ENCODE measurements at places on chromosomes 4 and X.

DNA sequence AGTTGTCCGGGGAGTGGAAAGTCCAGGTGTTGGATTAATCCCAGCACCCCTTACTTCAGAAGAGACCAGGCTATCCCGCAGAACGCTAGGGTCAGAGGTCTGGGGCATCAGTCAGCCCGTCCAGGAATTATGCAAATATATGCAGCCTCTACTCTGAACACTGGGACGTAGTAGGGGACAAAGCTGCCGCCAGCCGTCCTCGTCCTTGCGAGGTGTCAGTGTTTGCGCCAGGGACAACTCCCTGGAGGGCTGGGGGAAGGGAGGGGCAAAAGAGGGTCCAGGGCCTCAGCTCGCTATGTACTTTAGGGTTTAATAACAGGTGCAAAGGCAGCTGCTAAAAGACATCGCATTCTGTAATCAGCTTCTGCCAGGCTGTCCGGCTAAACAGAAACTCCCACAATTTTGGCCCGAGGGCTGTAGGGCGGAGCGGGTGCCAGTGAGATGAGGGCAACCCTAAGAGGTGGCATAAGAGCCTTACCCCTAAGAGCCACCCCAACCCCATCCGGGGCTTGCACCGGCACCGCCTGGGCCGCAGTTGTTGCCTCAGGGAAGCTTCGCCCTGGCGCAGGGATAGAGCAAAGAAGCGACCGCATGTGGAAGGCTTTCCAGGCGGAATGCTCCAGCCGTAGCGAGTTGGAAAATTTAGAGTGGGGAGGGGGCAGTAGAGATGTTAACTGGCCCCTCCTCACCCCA lies 8.4 kb downstream of the HAND2 start:
- no peak for DNase-seq

- DNase-seq, result no peak
Measured at GRCh38 chr4:7736436-7737267, 203.0 kb downstream of the AFAP1 start.

DNA sequence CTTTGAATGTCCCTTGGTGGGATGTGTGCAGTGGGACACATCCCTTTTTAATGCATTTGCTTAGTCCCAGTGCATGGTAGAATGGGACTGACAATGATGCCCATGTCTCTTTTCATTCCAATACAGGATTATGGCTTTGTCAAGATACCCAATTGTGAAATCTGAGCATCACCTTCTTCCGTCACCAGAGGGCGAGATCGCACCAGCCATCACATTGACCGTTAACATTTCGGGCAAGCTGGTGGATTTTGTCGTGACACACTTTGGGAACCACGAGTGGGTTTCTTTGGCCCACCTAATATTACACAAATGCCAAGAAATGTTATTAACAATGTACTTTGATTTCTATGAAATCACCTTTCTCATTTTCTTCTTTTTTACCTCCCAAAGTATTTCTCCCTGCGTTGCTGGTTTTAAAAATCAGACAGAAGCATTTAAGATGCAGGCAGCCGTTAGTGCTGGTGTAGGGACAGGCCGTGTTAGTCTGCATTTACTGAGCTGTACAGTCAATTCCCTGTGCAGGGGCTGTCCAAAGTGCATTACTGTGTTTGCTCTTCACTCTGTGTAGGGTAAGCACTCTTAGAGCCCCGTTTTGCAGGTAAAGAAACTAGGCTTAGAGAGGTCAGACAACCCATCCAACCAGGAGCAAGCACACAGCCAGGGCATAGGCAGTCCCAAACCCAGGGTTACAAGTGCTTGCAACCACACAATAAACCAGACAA lies 46.5 kb downstream of the CWH43 start:
- DNase-seq, result no peak

GRCh38 chr4:47839259-47839658 lies 1.4 kb upstream of the CORIN start:
- peak; percentile 15 for DNase-seq

DNA sequence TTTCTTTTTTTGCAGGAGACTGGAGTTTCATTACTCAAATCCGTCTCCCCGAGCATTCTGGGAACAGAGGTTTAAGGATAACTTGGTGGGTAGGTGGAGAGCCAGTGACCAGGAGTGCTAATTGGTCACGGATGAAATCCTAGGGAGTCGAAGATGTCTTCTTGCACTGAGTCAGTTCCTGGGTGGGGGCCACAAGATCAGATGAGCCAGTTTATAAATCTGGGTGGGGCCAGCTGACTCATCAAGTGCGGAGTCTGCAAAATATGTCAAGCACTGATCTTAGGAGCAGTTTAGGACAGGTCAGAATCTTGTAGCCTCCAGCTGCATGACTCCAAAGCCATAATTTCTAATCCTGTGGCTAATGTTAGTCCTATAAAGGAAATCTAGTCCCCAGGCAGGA lies 741.3 kb downstream of the PCDH7 start:
- no peak for DNase-seq

- DNase-seq, result no peak
Measured at GRCh38 chrX:12447448-12448064, 309.3 kb downstream of the FRMPD4 start.

DNA sequence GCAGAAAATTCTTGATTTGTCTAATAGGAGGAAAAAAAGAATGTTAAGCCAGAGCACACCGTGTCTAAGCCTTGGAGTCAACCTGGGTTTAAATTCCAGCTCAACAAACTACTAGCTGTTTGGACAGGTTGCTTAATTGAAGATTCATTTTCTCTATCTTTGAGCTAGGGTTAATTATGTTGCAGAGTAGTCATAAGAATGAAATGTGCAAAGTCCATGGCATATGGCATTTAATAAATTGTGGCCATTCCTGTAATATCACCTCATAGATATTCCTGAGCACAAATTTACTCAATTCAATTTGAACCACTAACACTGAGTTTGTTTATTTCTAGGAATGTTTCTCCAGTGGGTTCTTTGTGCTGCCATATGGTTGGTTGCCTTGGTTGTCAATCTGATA lies 4.6 kb downstream of the TMEM144 start:
- DNase-seq, result no peak

DNA sequence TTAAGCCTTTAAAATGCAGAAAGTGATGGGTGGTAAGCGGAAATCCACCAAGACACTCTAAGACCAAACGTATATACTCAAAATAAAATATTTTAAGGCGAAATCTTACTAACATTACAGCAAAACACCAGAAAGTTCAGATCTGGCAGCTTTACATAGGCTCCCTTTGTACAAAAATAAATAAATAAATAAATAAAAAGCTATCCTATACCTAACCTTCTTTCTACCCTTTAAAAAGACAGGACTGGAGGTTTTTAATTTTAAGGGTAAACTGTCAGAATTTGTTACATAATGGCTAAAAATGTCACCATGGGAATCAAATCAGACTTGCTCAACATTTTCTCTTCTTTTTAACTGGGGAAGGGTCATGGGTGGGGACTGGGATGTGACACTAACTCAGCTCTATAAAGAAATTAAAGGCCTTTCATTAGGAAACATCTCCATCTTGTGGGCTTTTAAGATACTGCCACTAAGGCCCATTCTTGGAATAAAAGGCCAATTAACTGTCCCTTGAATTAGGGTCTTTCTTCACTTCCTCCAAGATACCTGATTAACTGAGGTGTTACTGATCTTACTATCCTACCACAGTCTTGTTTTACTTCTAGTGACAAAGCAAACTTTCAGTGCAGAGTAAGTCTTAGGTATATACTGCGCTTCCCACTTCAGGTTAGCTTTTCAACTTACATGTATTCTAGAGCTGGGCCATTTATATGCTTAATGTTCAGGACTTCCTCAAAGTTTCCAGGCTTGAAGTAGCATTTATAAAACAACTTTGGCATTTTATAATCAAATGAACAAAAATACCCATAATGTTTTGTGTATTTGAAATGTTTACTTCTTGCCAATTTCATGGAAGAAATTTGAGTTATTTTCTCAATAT lies 13.3 kb downstream of the HNRNPD start:
- no peak for DNase-seq

- DNase-seq, result no peak
Measured at GRCh38 chr4:133584714-133585113, 435.6 kb downstream of the PCDH10 start.

DNA sequence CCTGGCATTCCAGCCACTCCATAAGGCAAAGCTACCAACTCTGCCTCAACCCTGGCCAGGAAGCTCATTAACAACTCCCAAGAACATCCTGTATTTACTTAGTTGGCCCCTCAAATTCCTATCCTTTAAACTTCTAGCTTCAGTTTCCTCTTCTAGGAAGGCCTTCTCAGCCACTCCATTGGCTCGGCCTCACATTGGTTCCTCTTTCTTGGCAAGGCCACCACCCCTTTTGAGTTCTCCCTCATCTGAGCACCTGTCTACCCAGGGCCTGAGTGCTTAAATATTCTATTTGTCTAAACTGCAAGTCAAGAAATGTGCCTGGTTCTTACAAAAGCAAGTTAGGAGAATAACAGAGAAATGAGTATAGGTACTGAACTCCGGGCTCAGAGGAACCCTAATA lies 10.0 kb downstream of the SMC1A start:
- no peak for DNase-seq

DNA sequence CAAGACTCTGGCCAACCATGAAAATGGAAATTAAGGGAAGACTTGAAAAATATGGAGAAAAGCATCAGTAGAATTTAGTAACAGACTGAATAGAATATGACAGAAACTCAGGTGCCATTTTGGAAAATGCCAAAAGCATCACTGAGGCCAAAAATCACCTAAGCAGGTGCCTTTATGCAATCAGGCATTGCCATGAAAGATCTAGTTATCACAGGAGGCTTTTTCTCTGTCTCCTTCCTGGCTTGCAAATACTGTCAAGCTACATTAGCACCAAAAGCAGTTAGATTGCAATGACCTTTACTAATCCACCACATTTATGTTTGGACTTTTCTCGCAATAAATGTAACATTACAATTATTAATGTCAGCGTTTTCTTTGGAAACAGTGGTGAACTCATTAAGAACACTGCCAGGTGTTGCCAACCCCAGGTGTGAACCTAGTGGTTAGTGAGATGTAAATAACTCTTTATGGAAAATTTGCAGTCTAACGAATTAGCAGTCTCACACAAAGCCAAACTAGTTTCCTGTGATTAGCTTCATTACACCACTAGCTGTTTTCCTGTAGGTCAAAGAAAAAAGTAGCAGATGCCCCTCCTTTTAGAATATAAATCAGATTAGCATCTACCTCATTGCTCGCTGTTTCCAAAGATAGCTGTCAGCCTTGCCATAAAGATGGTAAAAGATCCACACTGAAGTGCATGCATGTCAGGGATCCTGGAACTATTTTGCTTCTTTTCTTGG lies 1568.4 kb upstream of the TENM3 start:
- no peak for DNase-seq

DNA sequence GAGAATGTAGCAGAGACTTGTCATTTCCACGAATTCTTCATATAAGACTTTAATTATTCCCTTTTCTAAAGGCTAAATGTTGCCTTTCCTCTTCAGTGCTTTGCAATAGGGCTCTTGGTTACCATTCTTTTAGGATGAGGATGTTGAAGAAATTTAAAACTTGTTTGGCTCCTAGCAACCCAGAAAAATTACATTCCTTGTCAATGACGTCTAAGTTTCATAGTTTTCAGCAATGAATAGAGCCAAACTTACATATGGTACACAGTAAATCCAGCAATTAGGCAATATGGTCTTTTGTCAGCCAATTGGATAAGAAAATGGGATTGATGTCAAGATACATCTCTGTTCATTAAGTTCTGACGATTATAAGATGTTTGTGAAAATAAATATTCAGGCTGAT lies 1639.6 kb upstream of the PCDH10 start:
- DNase-seq, result no peak

GRCh38 chr4:183303301-183303700 lies 16.8 kb downstream of the CLDN22 start:
- DNase-seq, result no peak

- DNase-seq, result no peak
Measured at GRCh38 chr4:2689825-2690700, 66.1 kb downstream of the TNIP2 start.

DNA sequence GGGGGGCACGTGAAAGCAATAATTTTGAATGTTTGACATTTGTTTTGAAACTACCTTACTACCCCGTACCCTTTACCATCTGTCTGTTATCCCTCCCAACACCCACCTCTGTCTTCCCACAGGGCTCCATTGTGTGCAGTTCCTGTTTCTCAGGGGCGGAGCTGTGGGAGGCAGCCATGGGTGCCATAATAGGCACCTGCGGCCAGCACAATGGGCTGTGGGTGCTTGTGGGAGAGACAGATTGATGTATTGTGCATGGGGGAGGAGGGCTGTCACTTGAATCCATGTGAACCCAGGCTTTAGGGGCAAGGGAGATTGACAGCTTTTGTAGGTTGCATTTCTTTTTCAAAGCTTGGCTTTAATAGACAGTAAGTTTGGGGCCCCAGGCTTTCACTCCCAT lies 122.6 kb upstream of the CXorf66 start:
- DNase-seq, result no peak

- no peak for DNase-seq
Measured at GRCh38 chrX:135484641-135485289, 35.7 kb upstream of the INTS6L start.

GRCh38 chrX:41559235-41560052 lies 112.3 kb downstream of the NYX start:
- DNase-seq, result no peak

DNA sequence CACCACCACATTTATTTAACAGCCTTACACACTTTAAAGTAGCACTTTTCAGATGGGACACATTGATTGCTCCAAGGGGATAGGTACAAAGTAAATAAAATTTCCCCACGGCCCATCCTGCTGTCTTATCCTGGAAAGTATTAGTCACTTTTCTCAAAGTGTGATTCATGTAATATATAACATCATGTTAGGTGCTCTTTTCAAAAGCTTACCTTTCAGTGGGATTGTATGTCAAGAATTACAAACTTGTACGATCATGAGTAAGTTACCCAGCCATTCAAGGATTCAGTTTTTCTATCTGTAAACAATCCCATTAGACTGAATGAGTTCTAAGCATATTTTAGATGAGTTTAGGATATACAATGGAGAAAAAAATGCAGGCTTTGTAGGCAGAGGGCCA lies 876.6 kb upstream of the GRID2 start:
- no peak for DNase-seq

- no peak for DNase-seq
Measured at GRCh38 chr4:176791591-176792325, 964 bp downstream of the VEGFC start.

- no peak for DNase-seq
Measured at GRCh38 chrX:155048977-155049619, 21.8 kb downstream of the CMC4 start.

DNA sequence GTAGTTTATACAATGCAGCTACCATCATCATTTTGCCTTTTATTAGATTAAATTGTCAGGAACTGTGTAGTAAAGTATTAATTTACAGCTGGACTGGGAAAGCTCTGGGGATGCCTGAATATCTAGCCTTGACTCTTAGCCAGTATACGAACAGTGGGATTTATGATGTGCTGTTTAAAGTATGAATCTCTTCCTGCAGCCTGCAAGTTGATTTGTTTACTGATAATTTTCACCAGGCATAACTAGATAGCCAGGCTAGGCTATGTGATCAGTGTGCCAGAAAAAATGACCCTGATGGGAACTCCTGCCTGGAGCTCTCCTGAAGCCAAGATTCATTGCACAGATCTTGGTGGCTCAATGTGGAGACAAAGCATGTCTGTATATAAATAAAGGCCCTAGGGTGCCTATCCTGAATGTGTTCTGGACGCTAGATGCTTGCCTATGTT lies 119.2 kb downstream of the SCLT1 start:
- DNase-seq, result no peak

- DNase-seq, result no peak
Measured at GRCh38 chrX:123878252-123878721, 18.4 kb downstream of the XIAP start.
